ENCODE measurements at places on chromosomes 3 and 15. TPM values are rescaled to one million over a fixed set of nuclear protein-coding genes. Genes with fewer than 3 reads are reported as not detected.

- H3K36me3 ChIP-seq, result peaks cover 3% of the 10 kb centered on the region
- peaks cover 3% of the 10 kb centered on the region for H3K4me1 ChIP-seq
- no peak for DNase-seq
- H3K4me3 ChIP-seq, result no peak overlapping the region
Observed at GRCh38 chr15:34109797-34110663, 8.1 kb downstream of the PGBD4 start.

POC1A gene
- total RNA-seq, result 29.3 TPM

- no peak overlapping the region for H3K4me3 ChIP-seq
- no peaks in the 10 kb centered on the region for H3K4me1 ChIP-seq
- DNase-seq, result no peak
- no peaks in the 10 kb centered on the region for H3K36me3 ChIP-seq
Observed at GRCh38 chr15:100278596-100279380, 63.0 kb downstream of the ADAMTS17 start.

- peaks cover 36% of the 10 kb centered on the region for H3K27me3 ChIP-seq
- peaks cover 22% of the 10 kb centered on the region for H3K4me1 ChIP-seq
- H3K4me3 ChIP-seq, result no peak overlapping the region
- DNase-seq, result peak; percentile 52
- no peak overlapping the region for H3K27ac ChIP-seq
Observed at GRCh38 chr15:73426323-73426994, 16.5 kb upstream of the REC114 start.

GPR62 gene
- not detected for total RNA-seq

MYLK gene
- 0.50 TPM for total RNA-seq

CDCP1 gene
- total RNA-seq, result 5.3 TPM

EFHB gene
- not detected for total RNA-seq

GRCh38 chr3:4570840-4571621, 77.9 kb downstream of the ITPR1 start:
- DNase-seq, result peak; percentile 49
- H3K27ac ChIP-seq, result peak overlapping the region; percentile 11
- H3K4me3 ChIP-seq, result no peak overlapping the region
- H3K36me3 ChIP-seq, result peaks cover 5% of the 10 kb centered on the region
- peaks cover 11% of the 10 kb centered on the region for H3K4me1 ChIP-seq

DNA sequence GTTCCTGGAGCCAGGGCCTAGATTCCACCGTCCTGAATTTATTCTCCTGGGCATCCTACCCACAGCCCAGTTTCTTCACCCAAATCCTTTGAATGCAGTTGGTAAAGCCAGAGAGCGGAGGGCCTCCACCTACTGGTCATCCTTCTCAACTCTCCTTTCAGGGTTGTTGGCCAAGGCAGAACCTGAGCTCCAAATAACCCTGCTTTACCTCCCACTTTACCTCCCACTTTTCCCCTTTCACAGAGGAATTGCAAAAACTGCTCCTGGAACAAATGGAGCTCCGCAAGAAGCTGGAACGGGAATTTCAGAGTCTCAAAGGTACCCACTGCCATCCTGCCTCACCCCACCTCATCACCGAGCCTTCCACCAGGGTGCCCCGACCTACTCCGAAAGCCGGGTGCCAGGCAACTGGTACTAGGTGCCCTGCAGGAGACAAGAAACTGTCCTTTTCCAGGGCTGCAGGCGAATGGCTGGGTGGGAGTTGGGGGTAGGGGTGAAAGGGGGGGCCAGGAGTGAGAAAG, 6.8 kb downstream of the SKOR1 start:
- no peak for DNase-seq
- no peak overlapping the region for H3K4me3 ChIP-seq
- H3K27ac ChIP-seq, result no peak overlapping the region
- peaks cover 3% of the 10 kb centered on the region for H3K36me3 ChIP-seq
- H3K4me1 ChIP-seq, result peaks cover 34% of the 10 kb centered on the region
- H3K27me3 ChIP-seq, result peaks cover 80% of the 10 kb centered on the region

BHLHE40 gene
- 281 TPM for total RNA-seq

DNA sequence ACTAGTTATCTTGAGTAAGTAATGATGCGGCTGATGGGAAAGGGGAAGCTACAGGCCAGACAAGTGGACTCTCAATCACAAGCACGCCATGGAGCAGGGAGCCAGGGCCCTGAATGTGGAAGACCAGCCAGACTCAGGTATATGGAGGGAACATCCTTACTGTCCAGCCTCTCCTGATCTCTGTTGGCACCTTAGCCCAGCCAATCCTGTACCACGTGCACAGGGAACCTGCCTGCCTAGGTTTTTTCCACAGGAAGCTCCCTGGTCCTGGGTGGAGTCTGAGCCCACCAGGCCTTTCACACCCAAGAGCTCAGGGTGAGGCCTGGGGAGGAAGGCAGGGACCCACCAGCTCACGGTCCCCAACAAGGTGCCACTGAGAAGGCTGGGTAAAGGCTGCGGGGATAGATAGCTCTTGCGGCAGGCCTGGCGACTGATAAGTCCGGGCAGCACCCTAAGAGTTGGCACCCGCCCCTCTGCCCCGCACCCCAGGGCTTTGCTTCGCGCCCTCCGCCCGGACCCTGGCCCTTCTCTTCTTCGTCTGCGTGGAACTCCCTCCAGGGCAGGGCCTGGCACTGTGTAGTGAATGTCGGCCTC, 933 bp upstream of the APEH start:
- H3K27ac ChIP-seq, result peak overlapping the region; percentile 99
- H3K36me3 ChIP-seq, result peaks cover 12% of the 10 kb centered on the region
- peak overlapping the region; percentile 96 for H3K4me3 ChIP-seq
- H3K4me1 ChIP-seq, result peaks cover 34% of the 10 kb centered on the region
- H3K27me3 ChIP-seq, result no peaks in the 10 kb centered on the region

DNA sequence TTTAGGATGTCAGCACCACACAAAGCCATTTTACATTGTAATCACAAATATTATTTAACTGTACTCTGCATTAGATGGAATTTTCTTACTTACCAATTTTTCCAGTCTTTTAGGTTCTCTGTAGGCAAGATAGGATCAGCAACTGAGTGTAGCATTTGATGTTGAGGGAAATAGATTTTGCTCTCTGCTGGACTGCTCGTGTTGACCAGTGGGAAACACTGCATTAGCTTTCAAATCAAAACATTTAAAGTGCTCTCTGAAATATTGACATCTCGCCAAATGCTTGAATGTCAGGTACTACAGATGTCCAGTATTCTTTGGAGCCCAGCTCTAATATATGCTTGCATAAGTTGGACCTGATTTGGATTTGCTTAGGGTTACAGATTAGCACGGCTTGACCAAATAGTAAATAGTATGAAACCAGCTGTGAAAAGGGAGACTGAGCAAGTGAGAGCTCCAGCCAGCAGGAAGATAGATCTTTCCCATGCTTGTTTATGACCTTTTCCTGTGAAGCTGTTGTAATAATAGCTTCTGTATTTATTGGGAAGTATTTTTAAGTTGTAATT, 29.5 kb downstream of the P2RY14 start:
- H3K36me3 ChIP-seq, result peaks cover 2% of the 10 kb centered on the region
- H3K27me3 ChIP-seq, result peaks cover 7% of the 10 kb centered on the region
- H3K4me3 ChIP-seq, result no peak overlapping the region
- no peak for DNase-seq
- H3K27ac ChIP-seq, result no peak overlapping the region
- no peaks in the 10 kb centered on the region for H3K4me1 ChIP-seq

DNA sequence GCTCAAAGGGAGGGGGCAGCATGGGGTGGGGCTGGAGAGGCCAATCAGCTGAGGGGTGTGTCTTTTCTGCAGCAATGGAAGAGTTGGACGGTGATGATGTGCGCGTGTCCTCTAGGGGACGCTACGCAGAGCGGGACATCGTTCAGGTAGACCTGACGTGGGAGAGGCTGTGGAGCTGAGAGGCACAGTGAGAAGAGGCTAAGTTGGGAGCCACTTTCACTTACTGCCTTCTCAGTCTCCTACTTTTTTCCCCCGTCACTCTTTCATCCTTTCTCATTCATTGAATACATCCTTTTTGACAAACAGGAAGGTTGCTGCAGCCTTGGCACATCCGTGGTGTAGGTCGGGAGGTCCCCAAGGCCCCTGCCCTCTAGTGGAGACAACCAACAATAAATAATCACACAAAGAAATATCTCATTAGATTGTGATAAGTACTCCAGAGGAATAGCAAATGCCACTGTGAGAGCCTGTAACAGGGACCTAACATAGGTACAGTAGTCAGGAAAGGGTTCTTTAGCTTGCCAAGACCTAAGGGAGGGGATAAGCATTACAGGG, 4.4 kb upstream of the BRPF1 start:
- DNase-seq, result peak; percentile 75

DNA sequence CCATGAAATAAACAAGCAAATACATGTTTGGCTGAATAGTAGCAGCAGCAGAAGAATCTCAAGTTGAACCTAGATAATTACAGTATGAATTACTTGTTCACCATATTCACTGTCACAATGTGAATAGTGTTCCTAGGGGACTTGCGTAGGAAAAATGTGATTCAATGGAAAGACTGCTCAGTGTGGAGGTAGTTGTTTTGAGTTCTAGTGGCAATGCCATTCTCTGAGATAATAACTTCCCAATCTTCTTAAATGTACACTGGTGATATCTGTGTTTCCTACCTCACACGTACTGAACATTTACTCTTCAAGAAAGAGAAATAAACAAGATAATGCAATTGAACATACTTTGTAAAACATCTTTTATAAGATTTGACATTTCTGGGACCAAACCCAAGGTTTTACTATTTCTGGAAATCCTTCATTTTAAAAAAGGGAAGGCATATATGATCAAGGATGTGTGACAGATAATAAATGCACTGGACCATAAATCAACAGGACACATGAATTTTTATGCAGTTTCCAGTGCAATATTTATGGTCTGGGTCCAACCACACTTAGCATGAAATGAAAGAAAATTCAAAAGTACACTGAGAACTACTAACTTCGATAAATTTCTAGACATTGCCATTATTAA, 598.3 kb upstream of the ZNF385D start:
- no peak overlapping the region for H3K4me3 ChIP-seq
- H3K27ac ChIP-seq, result no peak overlapping the region
- H3K27me3 ChIP-seq, result no peaks in the 10 kb centered on the region

CD200R1 gene
- total RNA-seq, result 9.5 TPM

POLR2M gene
- total RNA-seq, result 70.4 TPM

- DNase-seq, result no peak
- H3K27ac ChIP-seq, result no peak overlapping the region
Observed at GRCh38 chr3:143326983-143327778, 207.6 kb downstream of the CHST2 start.

GRCh38 chr3:161072211-161072621, 32.9 kb downstream of the B3GALNT1 start:
- H3K4me1 ChIP-seq, result peaks cover 56% of the 10 kb centered on the region
- H3K27ac ChIP-seq, result no peak overlapping the region
- no peak overlapping the region for H3K4me3 ChIP-seq
- no peak for DNase-seq
- H3K36me3 ChIP-seq, result peaks cover 3% of the 10 kb centered on the region
- peaks cover 15% of the 10 kb centered on the region for H3K27me3 ChIP-seq

RAD51 gene
- total RNA-seq, result 73.0 TPM

LRRC31 gene
- not detected for total RNA-seq

GRCh38 chr15:54208786-54209185, 230.5 kb downstream of the UNC13C start:
- H3K27ac ChIP-seq, result no peak overlapping the region
- DNase-seq, result no peak
- H3K36me3 ChIP-seq, result no peaks in the 10 kb centered on the region
- H3K4me1 ChIP-seq, result no peaks in the 10 kb centered on the region
- no peak overlapping the region for H3K4me3 ChIP-seq
- no peaks in the 10 kb centered on the region for H3K27me3 ChIP-seq

- H3K27me3 ChIP-seq, result peaks cover 9% of the 10 kb centered on the region
- no peak overlapping the region for H3K4me3 ChIP-seq
- no peaks in the 10 kb centered on the region for H3K36me3 ChIP-seq
- H3K4me1 ChIP-seq, result no peaks in the 10 kb centered on the region
Observed at GRCh38 chr3:99700631-99701268, 62.4 kb downstream of the COL8A1 start.

GRCh38 chr15:62444104-62445022, 279.3 kb upstream of the C2CD4B start:
- H3K27me3 ChIP-seq, result peaks cover 4% of the 10 kb centered on the region
- DNase-seq, result no peak
- H3K27ac ChIP-seq, result no peak overlapping the region
- no peaks in the 10 kb centered on the region for H3K36me3 ChIP-seq
- no peaks in the 10 kb centered on the region for H3K4me1 ChIP-seq

DNA sequence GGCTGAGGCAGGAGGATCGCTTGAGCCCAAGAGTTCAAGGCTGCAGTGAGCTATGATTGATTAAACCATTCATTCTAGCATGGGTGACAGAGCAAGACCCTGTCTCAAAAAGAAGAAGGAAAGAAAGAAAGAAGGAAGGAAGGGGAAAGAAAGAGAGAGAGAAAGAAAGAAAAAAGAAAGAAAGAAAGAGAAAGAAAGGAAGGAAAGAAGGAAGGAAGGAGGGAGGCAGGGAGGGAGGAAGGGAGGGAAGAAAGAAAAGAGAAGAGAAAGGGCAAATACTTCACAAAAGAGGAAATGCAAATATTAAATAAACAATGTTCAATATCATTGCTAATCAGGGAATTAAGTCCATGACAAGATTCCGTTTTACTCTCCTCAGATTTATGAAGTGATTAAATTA, 4.0 kb upstream of the KIF7 start:
- no peak for DNase-seq
- H3K36me3 ChIP-seq, result no peaks in the 10 kb centered on the region
- H3K4me1 ChIP-seq, result peaks cover 13% of the 10 kb centered on the region
- no peak overlapping the region for H3K4me3 ChIP-seq

DNA sequence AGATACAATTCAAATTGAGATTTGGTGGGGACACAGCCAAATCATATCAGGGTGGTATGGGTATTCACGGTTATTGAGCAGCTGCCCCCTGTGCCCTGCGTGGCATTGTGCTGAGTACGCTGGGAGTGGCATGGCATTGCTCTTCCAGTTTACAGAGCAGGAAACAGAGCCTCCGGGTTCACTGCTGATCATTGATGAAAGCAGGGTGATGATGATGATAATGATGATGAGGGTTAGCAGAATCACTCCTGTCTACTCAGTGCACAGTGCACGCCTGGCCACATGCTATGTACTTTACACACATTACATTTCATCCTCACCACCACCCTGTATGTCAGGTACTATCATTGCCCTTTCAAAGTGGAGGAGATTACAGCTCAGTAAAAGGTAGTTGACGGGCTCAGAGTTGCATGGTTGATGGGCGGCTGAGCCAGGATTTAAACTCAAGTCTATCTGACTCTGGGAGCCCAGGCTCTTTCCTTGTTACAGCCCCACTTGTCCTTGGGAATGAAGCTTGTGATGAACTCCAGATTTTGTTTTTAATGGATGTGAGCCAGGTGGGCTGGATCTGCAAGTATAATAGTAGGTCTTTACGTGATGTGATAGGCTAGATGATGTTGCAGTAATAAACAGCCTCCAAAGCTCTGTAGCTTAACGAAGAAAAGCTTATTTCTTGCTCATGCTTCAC, 87.6 kb upstream of the MYZAP start:
- H3K4me3 ChIP-seq, result no peak overlapping the region
- no peaks in the 10 kb centered on the region for H3K36me3 ChIP-seq

DNA sequence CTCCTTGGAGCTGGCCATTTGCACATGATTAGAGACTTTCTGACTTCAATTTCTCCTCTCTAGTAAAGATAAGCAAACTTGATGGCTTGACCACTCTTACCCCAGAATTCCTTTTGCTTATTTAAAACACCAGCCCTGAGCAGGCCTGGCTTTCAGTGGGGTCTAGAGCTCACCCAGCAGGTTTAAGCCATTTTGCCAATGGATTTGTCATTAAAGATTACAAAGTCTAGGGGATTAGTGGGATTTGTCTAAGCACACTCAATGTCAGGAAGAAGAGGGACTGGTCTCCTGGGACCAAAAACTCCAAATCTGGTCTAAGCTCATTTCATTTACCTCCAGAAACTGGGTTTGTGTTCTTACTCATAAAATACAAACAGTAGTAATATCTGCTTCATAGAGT, 57.3 kb upstream of the SNTN start:
- H3K4me3 ChIP-seq, result no peak overlapping the region
- H3K36me3 ChIP-seq, result no peaks in the 10 kb centered on the region
- no peak for DNase-seq
- no peaks in the 10 kb centered on the region for H3K4me1 ChIP-seq
